Stimulated activated CD8-positive, alpha-beta memory T cell treated with anti-CD3 and anti-CD28 coated beads, Interleukin-2, amount 100 ng/mL, for 1 hour (primary cell): ENCODE measurements at places on chromosomes 16 and 17.

DNA sequence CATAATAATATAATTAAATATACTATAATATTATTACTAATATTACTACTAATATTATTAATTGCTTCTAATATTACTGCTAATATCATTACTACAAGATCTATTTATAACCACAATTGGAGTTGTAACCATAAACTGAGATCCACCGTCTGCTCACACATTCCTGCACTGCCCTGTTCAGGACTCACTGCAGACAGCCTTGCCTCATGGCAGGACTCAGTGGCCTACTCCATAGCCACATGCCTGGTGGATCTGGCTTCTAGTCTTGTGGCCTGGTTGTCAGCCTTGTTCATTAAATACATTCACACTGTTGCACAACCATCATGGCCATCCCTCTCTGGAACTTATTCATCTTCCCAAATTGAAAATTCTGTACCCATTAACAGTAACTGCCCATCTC is 48.0 kb downstream of the SRL start:
- no peak for DNase-seq

DNA sequence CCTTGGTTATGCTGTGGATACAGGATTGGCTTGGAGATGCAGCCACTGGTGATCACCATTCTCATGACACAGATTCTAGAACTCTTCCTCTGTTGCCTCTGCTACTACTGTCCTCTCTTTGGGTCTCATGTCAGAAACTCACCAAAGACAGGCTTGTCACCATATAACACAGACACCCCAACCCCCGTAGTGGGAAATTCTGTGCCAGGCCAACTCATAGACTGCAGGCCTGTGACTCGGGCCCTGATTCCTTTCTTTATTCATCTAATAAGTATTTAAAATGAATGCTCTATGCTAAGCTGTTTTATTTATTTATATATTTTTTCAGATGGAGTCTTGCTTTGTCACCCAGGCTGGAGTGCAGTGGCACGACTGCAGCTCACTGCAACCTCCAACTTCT is 9.5 kb downstream of the CYB5D2 start:
- DNase-seq: no peak

GRCh38 chr17:20966870-20967269 is 75.9 kb downstream of the USP22 start:
- no peak for DNase-seq

GRCh38 chr16:71552698-71553503 is 24.0 kb downstream of the TAT start:
- no peak for DNase-seq

GRCh38 chr17:14101976-14102375 is 32.7 kb downstream of the COX10 start:
- no peak for DNase-seq

GRCh38 chr17:40177275-40177874 is at the start of gene RAPGEFL1:
RAPGEFL1 (plus strand) TSS chr17:40177470; CDS start chr17:40177862, 392 bp downstream.
- DNase-seq: peak; percentile 64

DNA sequence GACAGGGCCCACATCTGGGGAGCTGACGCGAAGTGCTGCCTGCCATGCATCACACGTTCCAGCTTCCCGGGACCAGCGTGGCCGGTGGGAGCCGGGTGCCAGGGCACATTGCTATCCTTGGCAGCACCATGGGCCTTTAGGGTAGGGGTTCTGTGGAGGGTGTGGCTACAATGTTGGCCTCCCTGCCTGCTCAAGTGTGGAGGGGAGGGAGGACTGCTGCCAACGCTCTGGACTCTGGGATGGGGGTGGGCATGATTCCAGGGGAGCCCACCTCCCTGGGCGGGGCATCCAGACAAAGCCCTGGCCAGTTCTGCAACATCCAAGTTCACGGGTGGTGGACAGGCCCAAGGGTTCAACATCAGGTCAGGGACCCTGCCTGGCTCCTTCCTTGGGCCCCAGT is 13.9 kb downstream of the GRB7 start:
- DNase-seq: no peak

- DNase-seq: no peak
Measured at GRCh38 chr16:17076092-17076754, 394.5 kb downstream of the XYLT1 start.

- no peak for DNase-seq
Measured at GRCh38 chr17:75147878-75148546, 6.3 kb downstream of the JPT1 start.

GRCh38 chr16:23754594-23755483 is at the start of gene CHP2:
CHP2 (plus strand) TSS chr16:23755026; CDS start chr16:23755050, 24 bp downstream.
- DNase-seq: no peak

DNA sequence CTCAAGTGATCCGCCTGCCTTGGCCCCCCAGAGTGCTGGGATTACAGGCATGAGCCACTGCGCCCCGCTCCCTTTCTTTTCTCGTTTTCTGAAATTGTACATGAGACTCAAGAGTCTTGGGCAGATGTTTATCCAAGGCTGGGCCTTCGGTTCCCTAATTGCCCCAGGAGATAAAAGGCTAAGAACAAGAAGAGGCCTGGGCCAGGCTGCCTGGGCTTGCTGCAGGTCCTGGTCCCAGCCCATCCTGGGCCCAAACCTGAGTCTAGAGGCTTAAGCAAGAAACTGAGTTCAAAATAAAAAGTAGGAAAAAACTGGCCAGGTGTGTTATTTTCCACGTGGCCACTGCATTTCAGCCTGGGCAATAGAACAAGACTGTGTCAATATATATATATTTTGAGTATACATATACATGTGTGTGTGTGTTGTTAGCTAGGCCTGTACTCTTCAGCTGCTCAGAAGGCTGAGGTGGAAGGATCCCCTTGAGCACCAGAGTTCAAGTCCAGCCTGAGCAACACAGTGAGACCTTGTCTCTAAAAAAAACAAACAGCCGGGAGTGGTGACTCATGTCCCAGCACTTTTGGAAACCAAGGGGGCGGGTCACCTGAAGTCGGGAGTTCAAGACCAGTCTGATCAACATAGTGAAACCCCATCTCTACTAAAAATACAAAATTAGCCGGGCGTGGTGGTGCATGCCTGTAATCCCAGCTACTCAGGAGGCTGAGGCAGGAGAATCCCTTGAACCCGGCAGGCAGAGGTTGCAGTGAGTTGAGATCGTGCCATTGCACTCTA is 6.8 kb upstream of the CLUH start:
- DNase-seq: no peak

GRCh38 chr16:30490210-30490609 is 17.7 kb downstream of the ITGAL start:
- no peak for DNase-seq

GRCh38 chr17:80451104-80451775 is 25.2 kb downstream of the NPTX1 start:
- no peak for DNase-seq

DNA sequence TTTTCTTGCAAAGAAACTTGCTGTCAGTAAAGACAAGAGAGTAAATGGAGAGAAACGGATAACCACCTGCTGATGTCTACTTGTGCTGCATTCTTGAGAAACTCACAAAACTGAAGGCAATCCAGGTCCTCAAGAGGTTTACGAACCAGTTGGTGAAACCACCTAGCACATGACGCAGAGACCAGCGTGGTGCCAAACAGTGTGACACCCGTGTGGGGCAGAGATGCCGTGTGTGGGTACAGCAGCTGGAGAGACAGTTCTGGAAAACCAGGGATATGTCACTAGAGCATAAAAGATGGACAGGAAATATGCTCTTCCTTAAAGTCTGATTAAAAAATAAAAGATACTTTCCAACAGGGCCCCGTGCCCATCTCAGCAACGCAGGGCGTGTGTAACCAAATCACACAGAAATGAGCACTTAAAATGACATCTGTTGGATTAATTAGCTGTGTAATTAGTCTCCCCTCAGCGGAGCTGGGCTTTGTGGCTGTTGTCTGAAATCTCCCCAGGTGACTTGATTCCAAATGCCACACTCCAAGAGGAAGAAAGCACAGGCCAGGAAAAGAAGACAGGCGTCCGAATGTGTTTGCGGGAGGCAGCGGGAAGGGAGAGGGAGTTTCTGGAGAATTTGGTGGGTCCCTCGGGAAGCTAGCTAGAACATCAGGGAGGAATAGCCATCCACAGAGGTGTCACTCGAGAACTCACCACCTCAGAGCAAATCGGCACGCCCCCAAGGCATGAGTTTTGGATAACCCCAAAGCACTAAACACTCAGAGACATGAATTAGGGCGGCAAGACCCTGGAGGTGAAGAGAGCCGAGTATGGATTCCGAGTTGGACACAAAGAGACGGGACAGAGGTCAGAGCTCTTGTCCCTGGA is 109.8 kb downstream of the ZFHX3 start:
- DNase-seq: no peak

DNA sequence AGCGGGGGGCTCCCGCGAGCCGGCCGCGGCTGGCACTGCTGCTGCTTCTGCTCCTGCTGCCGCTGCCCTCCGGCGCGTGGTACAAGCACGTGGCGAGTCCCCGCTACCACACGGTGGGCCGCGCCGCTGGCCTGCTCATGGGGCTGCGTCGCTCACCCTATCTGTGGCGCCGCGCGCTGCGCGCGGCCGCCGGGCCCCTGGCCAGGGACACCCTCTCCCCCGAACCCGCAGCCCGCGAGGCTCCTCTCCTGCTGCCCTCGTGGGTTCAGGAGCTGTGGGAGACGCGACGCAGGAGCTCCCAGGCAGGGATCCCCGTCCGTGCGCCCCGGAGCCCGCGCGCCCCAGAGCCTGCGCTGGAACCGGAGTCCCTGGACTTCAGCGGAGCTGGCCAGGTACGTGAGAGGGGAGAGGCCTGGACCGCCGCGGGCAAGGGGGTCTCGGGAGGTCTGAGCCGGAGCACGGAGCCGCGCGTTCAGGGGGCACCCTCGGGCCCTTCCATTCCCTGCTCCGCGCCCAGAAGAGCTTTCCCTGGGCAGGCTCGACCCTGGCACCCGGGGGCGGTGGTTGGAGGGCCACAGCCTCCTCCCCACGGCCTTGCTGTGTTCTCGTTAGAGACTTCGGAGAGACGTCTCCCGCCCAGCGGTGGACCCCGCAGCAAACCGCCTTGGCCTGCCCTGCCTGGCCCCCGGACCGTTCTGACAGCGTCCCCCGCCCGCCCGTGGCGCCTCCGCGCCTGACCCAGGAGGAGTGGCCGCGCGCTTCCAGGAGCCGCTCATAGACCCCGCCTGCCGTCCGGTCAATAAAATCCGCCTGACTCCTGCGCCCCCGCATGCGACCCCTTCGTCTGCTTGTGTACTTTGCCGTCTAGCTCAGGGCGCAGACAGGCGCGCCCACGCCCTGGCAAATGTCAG is 591 bp downstream of the NPW start:
- no peak for DNase-seq

DNA sequence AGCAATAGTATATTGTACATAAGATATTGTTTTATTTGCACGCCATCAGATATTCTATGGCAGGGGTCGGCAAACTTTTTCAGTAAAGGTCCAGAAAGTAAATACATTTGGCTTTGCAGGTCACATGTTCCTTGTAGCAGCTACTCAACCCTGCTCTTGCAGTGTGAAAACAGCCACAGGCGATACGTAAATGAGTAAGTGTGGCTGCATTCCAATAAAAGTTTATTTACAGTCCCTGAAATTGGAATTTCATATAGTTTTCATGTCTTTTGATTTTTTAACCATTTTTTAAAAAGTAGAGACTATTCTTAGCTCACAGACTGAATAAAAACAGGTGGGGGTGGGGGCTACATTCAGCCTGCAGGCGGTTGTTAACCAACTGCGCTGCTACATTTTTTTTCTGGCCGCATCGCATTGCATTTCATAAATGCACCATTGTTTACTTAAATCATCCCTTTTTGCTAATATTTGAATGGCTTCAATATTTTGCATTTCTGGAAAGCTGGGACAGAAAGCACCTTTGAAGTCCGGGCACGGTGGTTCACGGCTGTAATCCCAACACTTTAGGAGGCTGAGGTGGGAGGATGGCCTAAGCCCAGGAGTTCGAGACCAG is 50.5 kb upstream of the HAPSTR1 start:
- no peak for DNase-seq

DNA sequence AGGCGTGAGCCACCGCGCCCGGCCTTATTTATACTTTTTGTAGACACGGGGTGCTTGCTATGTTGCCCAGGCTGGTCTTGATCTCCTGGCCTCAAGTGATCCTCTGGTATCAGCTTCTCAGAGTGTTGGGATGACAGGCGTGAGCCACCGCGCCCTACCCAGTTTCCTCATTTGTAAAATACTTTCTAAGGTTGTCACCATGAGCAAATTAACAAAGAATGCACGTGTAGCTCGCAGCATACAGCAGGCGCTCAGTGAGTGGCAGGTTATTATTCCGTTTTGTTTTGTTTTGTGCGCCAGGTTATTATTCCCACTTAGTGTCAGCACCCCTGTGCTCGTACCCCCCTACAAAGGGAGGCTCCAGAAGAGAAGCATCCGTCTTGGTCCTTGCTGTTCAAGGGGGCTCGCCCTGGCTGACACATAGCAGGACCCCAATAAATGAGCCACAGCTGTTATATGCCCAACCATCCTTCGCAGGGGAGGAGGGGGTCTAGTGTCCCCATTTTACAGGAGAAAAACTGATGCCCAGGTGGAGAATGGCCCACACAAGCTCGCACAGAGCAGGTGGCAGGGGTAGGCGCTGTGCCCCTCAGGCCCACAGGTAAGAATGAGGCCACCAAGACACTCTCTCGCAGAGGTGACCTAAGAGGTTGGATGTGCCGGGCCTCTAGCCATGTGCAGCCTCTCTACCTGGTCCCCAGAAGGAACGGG is 686 bp upstream of the MIEF2 start:
- no peak for DNase-seq

- no peak for DNase-seq
Measured at GRCh38 chr16:16059895-16060590, 110.6 kb downstream of the ABCC1 start.

GRCh38 chr17:6020376-6021010 is 49.7 kb upstream of the WSCD1 start:
- no peak for DNase-seq

DNA sequence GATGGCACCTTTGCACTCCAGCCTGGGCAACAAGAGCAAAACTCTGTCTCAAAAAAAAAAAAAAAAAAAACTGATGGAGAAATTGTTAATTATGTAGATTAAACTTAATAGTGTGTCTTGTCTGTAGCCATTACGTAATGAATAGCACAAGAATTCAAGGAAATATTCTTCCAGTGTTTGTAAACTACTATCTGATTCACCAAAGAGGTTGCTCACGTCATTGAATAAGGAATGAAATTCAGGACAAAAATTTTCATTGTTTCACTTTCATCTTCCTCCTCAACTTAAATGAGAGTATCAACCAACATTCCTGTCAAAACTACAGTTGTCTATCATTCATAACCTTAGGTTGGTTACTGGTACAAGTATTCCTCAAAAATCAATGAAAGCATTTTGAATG is 30.7 kb upstream of the MYO18A start:
- DNase-seq: no peak

GRCh38 chr17:18129041-18129502 is 20.5 kb downstream of the MYO15A start:
- DNase-seq: no peak

- no peak for DNase-seq
Measured at GRCh38 chr17:78317794-78318400, 42.0 kb downstream of the SOCS3 start.

- no peak for DNase-seq
Measured at GRCh38 chr16:79136955-79137354, 463.6 kb downstream of the MAF start.

- DNase-seq: no peak
Measured at GRCh38 chr16:2469399-2470233, 1.5 kb upstream of the NTN3 start.

DNA sequence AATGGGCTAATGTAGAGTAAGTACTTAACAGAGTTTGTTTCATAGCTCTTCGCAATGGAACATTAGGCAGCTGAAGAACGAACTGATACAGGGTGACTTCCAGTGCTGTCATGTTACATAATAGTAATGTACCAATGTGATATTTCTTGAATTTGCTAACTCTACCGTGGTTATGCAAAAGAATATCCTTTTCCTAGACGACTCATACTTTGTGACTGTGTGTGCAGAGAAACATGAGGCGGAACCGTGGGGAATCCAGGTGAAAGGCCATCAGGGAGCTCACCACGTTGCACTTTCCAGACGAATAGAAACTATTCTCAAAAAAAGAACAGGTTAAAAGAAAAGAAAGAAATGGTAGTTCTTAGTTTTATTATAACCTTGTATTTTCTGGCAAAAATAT is 13.2 kb downstream of the NOB1 start:
- DNase-seq: no peak
